ENCODE measurements at places on chromosomes 5 and 9.

DNA sequence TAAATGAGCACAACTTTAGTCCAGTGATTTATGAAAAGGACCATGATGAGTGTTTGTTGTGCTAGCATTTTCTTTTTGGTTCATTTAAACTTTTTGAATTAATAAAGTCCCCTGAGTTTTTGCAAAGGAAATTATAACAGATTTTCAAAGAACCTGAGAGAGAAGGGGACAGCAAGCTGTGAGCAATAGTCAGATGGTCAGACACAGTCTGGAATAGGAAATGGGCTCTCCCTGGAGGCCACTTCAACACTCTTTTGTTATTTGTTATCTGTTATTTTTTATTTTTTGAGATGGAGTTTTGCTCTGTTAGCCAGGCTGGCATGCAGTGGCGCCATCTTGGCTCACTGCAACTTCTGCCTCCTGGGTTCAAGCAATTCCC is 171.1 kb downstream of the ARHGEF28 start:
- DNase-seq: no peak

DNA sequence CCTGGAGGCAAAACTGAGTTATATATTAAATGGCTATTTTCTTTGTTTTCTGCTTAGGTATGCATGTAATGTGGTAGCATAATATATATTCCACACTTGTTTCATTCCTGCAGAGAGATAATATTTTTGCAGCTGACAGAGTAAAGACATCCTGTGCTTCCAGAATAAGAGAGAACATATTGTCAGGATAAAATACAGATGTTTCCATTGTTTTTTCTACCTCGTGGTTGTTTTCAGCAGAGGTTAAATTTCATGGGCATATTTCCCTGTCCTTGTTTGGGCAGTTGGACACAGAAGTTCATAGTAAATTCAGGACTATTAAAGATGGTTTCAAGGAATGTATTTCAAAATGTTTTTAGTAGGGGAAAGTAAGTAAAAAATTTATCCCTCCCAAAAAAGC is 47.6 kb upstream of the MEGF10 start:
- no peak for DNase-seq

DNA sequence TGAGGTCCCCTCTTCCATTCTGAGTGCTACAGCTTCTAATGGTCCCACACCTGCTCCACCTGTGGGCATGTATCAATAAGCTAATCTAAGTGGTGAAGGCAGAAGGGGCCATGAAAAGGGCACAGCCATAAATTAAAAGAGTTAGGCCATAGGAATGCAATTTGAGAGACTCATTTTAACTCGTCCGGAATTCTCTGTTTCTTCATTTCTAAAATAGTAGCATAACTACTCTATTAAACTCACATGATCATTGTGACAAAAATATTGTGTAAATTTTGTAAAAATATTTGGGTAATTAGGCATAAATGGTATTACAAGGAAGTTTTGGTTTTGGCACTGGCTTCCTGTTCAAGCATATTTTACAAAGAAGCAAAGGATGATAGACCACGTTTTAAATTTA is 103.1 kb upstream of the TXNDC8 start:
- DNase-seq: no peak

GRCh38 chr9:133359399-133360175 is 3.2 kb downstream of the SURF2 start:
- no peak for DNase-seq

DNA sequence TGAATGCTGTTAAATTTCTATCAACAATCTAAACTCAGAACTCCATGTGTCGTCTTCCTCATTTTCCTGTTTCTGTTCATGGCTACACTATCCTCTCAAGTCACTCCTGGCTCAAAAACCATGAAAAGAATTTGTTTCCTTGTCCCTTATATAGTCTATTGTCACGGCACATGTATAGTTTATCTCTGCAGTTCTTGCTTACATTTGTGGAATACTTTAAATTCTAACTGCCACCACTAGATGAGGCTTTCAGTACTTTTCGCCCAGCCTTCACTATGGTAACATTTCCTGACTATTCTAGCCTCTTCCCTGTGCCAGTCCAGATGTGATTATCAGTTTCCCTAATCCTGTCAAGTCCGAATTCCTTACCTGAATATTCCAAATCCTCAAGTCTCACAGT is 34.6 kb downstream of the PKD2L2 start:
- DNase-seq: no peak

- no peak for DNase-seq
Observed at GRCh38 chr5:59424515-59424914, 469.0 kb downstream of the PDE4D start.

DNA sequence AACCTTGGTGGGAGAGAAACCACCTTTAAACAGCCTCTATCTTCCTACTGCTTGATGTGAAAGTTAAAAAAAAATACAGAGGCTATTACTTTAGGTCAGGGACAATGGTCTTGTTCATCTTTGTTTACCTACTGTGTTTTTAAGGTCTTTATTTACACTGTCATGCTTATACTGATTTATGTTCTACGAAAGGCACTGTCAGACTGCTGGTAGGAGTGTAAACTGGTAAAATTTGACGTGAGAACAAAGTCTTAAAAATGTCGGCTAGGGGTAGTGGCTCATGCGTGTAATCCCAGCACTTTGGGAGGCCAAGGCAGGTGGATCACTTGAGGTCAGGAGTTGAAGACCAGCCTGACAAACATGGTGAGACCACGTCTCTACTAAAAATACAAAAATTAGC is 42.1 kb upstream of the ELOVL7 start:
- DNase-seq: no peak

GRCh38 chr5:170596482-170597044 is 92.7 kb downstream of the KCNIP1 start:
- no peak for DNase-seq

DNA sequence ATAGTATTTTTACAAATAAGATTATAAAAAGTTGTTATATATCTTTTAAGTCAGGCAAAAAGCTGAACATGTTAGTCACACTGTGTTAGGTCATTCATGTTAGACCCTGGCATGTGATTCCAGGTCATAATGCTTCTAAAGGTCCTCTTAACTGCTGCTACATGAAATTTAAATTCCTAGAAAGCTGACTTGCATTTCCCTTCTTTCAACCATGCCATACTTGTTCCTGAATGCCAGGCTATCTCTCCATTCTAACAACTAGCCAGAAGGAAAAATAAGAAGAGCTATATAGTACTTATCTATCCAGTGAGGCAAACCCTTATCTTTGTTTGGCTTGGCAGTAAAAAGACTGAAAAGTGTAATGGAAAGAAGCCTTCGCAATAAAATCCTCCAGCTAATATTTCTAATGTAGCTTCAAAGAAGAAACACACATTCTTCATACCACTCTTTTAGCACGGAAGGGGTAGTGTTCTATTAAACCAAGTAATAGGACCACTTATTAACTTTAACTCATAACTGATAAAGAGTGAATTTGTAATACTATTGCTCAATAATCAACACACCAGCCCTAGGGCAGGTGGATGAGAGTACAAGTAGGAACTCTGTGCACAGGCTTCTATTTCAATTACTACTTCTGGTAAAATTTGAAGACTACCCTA is 310.2 kb downstream of the PDE4D start:
- DNase-seq: no peak

GRCh38 chr9:15505921-15506320 is 4.8 kb downstream of the PSIP1 start:
- no peak for DNase-seq

DNA sequence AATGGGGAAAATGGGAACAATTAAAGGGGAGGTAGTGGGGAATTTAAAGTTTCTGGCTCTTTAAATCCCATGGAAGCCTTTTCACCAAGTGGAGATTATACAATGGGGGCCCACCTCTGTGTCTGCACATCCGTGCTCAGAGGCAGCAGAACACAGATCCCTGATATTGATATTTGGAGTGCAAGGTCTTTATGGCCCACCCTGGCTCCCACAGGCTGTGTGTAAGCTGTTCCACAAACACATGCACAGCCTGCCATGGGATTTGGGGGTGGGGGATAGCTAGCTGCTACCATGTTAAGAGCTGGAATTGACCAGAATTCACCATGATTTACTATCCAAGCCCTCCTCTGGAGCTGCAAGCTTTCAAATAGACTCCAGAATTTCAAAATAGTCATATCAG is 55.9 kb downstream of the RASGEF1C start:
- DNase-seq: no peak

DNA sequence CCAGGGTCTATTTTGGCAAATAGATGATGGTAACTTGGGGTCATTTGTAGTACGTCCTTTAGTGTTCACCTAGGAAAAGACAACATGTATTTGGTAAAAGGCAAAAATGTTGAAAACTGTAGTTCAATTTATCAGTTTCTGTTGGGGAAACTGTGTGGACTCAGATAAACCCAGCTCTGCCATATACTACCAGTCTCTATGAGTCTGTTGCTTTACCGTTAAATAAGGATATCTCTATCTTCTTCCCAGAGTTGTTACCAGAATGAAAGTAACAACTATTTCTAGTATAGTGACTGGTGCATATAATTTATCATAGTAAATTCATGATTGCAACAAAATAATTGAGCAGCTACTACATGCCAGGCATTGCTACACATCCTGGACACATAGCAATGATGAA is 3.8 kb upstream of the IQGAP2 start:
- DNase-seq: no peak

DNA sequence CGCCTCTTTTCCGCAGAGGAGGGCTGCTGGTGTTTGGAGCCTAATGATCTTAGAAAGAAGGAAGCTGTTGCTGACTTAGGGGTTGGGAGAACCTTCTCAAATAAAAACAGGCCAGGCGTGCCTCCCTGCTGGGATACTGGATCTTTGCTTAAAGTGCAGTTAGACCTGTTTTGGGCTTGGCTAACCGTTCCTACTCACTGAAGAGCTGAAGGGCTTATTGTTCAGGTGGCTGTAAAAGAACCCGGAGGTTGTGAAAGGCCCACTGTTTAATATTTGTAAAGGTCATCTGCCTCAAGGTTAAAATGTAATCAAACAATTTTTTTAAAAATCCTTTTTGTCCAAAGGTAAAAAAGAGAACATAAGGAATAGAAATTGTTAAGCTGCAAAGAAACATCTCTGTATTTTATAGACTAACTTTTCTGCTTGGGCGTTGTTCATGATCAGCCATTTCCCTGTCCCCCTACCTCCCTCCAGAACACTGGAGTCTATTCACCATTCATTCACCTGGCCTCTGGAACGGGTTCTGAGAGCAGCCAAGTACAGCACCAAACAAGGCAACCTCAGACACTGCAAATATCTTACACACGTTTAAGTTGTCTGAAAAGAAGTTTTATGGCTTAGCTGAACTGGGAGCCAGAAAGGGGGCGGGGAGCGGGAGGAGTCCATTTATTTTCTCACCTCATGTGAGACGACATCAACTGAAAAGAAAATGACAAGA is 18.6 kb upstream of the MTMR12 start:
- DNase-seq: no peak

DNA sequence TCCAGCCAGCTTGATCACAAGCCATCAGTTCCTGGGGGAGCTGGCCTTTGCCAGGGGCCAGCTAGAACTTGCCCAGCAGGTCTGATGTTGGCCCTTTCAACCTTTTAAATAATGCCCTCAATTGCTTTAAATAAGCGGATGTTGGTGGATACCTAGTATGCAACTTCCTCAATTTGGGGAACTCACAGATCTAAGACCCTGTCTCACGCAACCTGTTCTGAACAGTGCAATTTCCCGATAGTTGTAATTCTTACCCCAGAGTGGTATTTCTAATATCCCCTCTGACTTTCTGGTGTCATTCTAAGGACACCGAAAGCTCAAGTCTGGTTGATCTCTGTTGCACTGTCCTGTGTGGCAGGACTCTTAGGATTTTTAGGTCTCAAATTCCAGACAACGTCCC is 23.1 kb downstream of the GALNT12 start:
- DNase-seq: no peak

Data from activated CD8-positive, alpha-beta memory T cell treated with anti-CD3 and anti-CD28 coated beads for 1 hour (primary cell).